ENCODE measurements at places on chromosomes 5 and 9.

- DNase-seq = no peak
Measured at GRCh38 chr5:41522193-41522786, 11.9 kb upstream of the PLCXD3 start.

GRCh38 chr9:113690055-113690740 lies 185.9 kb upstream of the ZNF618 start:
- no peak for DNase-seq

GRCh38 chr9:95870906-95871305 lies 4.6 kb upstream of the ERCC6L2 start:
- no peak for DNase-seq

DNA sequence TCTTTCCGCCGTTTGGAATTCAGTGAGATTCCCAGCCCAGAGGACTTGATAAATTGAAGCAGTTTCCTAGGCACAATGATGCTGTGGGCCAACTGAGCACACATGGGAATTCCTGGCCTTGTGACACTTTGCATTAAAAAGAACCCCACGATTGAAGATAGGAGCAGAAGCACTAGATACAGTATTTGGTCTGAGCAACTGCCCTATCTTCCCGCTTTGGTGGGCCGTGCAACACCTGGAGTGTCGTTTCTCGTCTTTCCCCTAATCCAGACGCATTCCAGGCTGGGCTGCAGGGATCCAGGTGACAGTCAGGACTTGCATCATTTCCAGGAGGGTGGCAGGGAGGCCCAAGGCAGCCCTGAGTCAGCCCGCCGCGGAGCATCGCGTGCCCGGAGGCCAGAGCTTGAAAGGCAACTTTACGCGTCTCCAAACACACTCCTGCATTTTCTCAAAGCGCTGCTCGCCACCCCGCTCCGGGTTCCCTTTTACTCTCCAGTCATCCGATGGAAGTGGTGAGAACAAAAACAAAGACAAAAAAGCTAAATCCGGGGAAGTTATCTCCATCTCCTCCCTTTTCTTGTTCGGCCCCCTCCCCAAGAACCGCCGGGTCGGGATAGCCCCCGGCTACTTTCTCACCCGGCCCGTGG lies 753 bp upstream of the STC2 start:
- peak; percentile 62 for DNase-seq

GRCh38 chr5:10729320-10730042 lies 31.6 kb downstream of the DAP start:
- DNase-seq = no peak

DNA sequence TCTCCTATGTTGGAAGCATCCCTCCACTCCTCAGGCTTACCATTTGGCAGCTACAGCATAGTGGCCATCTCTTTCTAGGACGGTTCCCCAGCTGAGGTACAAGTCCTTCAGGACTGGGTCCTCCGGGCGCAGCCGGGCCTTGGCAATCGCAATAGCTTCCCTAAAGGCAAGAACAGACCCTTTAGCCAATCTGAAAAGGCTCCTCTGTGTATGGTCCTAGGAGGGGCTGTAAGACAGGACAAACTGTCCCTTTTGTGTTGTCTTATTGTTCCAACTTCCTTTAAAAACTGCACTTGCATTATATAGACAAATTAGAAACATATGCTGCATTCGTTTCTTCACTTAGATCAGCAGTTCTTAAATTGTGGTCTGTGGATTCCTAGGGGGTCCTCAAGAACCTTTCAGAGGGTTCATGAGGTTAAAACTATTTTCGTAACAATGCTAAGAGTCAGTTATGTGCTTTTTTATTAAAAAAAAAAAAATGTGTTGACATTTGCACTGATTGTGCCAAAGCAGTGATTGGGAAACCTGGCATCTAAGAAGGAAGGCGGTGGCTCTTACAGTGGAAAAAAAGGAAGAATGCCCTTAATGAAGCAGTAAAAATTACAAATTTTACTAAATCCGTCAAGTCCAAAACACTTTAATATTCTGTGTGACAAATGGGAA lies 38.7 kb downstream of the GEMIN5 start:
- DNase-seq = peak; percentile 20

GRCh38 chr9:94827584-94828304 lies 101.2 kb downstream of the AOPEP start:
- peak; percentile 74 for DNase-seq

- DNase-seq = no peak
Measured at GRCh38 chr5:61289669-61290306, 42.3 kb upstream of the ZSWIM6 start.

DNA sequence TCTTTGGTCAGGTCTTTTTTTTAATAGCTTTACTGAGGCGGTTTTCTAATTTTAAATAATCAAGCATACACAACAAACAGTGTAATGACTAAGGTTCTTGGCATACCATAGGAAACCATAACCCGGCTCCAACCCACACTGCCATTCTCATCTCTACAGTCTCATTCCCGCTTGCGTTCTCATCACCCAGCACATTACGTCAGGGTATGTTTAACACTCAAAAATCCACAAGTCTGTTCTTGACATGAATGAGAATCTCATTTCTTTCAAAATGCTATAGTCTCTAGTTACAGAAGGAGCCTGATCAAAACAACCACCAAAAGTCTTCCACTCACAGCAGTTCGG lies 505 bp downstream of the C5orf34 start:
- peak; percentile 89 for DNase-seq

DNA sequence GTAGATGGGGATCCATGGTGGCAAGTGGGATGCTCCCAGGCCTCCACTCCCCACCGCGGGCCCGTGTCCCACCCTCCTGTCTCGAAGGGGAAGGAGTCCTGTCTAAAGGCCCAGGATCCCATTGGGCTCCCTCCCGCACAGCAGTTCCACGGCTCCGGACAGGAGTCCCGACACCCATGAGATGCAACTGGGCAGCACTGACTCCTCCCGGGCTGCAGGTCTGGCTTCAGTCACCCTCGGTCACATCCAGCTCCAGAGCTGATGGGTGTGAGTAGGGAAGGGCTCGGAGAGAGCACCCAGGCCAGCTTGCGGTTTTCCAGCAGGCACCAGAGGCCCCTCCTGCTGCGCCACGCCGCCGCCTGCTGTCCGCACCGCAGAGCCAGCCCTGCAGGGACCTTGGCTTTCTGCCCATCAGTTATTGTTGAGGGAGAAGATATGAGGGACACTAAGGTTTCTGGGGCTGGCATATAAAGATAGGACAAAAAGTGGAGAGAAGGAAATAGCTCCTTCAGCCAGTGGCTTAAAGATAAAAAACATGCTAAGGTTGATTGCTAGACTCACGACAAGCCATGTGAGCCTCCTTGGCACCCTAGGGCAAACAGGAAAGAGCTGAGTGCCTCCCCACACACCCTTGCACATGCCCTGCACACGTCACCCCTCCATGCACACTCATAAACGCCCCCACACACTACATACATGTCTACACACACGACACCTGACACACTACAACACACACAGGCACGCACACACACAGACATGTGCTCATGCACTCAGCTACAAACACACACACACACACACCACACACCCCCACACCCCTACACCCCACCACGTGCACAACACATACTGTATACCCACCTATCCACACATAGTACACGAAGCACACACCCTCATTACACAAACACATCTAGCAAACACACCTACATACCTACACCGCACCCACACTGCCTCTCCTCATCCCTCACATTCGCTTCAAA lies 79.0 kb downstream of the AK8 start:
- DNase-seq = peak; percentile 4

GRCh38 chr5:109649318-109649717 lies 40.4 kb upstream of the MAN2A1 start:
- DNase-seq = no peak

- DNase-seq = no peak
Measured at GRCh38 chr5:149610589-149611255, 29.4 kb downstream of the ARHGEF37 start.

- DNase-seq = no peak
Measured at GRCh38 chr5:155504606-155505005, 491.1 kb downstream of the KIF4B start.

GRCh38 chr9:79111653-79112052 lies 460.1 kb upstream of the TLE4 start:
- no peak for DNase-seq

- no peak for DNase-seq
Measured at GRCh38 chr5:119631660-119632059, 2.3 kb downstream of the FAM170A start.

DNA sequence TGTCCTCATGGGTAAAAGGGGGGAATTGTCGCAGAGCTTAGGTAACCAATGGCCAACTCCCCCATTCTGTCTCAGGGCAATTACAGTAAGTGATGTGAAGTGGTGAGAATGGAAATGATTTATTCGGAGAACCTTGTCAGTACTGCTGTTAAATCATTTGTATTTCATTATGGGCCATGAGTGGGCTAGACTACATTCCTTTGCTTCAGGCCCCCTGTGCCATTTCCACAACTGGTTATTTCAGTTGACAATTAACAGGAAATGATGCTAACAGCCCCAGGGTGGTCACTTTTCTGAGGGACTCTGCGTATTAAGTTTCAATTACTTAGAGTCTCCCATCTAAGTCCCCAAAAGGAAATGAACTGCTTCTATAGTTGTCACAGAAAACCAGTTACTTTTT lies 653.7 kb downstream of the CCDC171 start:
- DNase-seq = no peak

DNA sequence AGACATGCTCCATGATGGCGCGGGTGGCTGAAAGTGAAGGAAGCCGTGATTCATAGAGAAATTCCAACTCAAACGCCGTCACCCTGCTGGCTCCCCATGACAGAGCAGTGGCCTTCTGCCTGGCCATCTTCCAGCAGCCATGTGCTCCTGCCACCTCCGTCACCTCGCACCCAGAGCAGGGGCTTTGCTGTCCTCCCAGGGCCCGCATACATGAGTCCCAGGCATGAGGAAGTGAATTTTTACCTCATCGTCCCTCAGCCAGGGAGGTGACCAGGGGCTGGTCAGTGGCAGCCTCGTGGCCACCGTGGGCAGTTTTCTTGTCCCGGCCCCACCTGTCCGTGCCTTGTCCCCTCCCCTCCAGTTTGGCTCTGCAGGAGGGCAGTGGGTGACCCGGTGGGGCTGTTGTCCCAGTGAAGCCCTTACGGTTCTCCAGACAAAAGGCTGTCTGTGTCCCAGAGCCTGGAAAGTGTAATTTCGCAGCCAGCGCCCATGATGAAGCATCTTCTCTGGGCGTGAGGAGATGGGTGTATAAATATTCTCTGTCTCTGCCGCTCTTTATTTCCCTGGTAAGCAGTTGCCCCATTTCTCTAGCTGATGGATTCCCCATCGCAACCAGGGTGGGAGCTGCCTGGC lies 124.0 kb upstream of the LMX1B start:
- DNase-seq = no peak

GRCh38 chr5:121681229-121681855 lies 170.3 kb upstream of the FTMT start:
- no peak for DNase-seq

DNA sequence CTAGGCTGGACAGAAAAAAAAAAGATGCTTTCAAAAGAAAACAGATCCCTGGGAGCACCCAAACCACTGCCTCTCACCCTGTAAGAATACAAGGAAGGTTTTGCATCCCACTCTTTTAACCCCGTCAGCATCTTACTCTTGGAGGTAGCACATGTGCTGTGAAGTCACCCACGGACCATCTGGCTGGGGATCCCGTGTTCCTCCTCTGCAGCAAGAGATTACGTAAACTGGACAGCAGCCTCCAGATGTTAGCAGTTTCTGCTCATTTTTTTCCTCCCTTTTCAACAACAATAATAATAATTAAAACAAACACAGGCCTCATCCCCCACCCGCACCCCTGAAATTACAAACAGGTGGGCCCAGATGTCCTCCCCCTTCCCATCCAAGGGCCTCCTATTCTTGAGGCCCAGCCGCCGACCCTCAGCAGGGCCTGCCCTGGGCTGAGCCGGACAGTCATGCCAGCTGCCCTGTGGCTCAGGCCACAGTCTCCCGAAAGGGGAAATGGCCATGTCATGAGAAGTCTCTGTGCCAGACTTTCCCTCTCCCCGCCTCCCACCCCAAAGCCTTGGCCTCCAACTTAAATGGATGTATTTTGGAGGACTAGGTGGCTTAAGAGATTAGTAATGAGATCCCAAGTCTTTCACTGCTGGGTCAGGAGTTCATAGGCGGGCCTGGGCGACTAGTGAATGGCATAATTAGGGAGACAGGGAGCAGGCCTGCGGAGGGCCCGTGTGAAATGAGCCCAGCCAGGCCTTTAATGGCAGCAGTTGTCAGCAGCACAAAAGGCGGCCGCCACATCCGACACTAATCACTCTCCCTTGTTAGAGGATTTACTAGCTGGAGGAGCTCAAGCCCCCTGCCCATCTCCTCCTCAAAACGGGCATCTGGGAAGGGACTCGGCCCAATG lies 165.1 kb downstream of the PAPPA start:
- peak; percentile 95 for DNase-seq

DNA sequence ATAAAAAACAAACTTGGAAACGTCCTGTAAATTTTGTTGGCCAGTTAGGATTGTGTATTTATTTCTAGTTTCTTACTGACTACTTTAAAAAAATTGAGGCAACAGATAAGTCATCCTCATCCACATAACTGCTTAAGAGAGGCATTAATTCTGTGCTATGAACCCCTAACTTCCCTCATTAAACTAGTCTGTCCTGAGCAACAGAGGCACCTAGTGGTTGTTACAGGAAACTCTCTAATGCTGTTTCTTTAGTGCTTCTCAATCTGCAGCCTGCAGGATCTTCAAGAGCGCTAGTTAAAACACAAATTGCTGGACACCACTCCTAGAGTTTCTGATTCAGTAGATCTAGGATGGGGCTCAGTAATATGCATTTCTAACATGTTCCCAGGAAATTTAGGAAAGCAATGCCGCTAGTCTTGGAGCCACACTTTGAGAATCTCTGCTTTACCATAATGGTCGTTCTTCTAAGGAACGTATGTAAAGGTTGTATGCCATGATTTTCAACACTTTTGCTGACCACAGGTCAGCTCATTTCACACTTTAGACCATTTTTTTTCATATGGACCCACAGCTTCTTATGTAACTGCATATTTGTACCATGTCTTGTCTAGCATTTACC lies 410.1 kb upstream of the SMARCA2 start:
- peak; percentile 45 for DNase-seq

GRCh38 chr5:43661102-43661501 lies 58.1 kb downstream of the NNT start:
- peak; percentile 72 for DNase-seq

- no peak for DNase-seq
Measured at GRCh38 chr5:145408048-145408341, 427.1 kb downstream of the PRELID2 start.

- no peak for DNase-seq
Measured at GRCh38 chr5:105878402-105878801, 1792.3 kb downstream of the EFNA5 start.

- no peak for DNase-seq
Measured at GRCh38 chr5:78893940-78894677, 91.0 kb downstream of the ARSB start.

DNA sequence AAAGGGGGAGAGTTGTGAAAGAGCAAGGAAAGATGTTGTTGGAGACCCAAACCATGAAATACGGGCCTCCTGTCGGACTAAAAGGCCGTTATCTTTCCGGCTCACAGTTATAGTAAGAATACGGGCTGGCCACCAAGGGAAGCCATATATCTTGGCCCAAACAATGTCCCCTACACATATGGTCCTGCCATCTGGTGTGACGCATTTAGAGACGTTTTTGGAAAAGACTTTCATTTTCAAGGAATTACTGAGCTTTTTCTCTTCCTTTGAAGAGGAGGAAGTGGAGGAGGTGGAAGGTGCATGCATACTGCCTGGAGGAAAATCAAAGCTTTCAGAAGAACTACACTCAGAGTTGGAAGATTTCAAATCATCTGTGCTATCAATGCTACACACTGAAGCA lies 26.7 kb downstream of the PWWP2A start:
- DNase-seq = no peak
